ENCODE measurements at places on chromosomes 7 and 10. TPM values are rescaled to one million over a fixed set of nuclear protein-coding genes. Genes with fewer than 3 reads are reported as not detected.

The PODXL gene
- total RNA-seq, result 40.3 TPM

GRCh38 chr7:128453836-128454804 lies 1.6 kb upstream of the HILPDA start:
- DNase-seq, result peak; percentile 95

GRCh38 chr10:28489206-28489605 lies 43.7 kb upstream of the WAC start:
- no peak for DNase-seq

The CAMK1D gene
- total RNA-seq, result 12.9 TPM

The AGBL3 gene
- total RNA-seq, result 1.2 TPM

The ZYX gene
- total RNA-seq, result 267 TPM

DNA sequence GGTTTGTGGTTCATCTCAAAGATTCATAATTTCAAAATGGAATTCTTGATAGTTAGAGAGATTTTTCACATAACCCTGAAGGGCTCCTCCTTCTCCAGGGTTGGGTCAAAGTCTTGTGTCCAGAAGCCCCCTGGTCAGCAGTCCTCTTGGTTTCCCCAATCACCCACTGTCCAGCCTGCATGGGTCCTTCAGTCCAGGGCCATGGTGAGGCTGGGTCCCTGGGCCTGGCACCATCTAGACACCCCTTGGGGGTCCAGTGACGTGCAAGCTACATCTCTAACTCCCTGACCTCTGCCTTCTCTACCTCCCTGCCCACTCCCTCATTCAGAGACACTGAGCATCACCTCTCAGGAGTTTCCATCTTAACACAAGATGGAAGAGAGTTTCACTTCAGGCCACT lies 26.1 kb downstream of the ANXA8 start:
- no peak for DNase-seq

Measured in esophagus muscularis mucosa (tissue), 4 donors.